HL-60 (cell line): ENCODE measurements at places on chromosomes 4 and X.

- no peak for DNase-seq
Observed at GRCh38 chrX:10602646-10603045, 17.7 kb downstream of the MID1 start.

GRCh38 chr4:154158361-154159155 is 333.0 kb downstream of the DCHS2 start:
- DNase-seq, result no peak

GRCh38 chr4:157880761-157881160 is 292.1 kb downstream of the GASK1B start:
- no peak for DNase-seq

- no peak for DNase-seq
Observed at GRCh38 chr4:94306713-94307112, 35.9 kb downstream of the HPGDS start.

- no peak for DNase-seq
Observed at GRCh38 chr4:80007745-80008149, 65.3 kb downstream of the ANTXR2 start.

GRCh38 chr4:140071806-140072205 is 82.2 kb downstream of the MAML3 start:
- DNase-seq, result peak; percentile 81

GRCh38 chr4:77178560-77178959 is 21.6 kb downstream of the CCNG2 start:
- DNase-seq, result no peak

DNA sequence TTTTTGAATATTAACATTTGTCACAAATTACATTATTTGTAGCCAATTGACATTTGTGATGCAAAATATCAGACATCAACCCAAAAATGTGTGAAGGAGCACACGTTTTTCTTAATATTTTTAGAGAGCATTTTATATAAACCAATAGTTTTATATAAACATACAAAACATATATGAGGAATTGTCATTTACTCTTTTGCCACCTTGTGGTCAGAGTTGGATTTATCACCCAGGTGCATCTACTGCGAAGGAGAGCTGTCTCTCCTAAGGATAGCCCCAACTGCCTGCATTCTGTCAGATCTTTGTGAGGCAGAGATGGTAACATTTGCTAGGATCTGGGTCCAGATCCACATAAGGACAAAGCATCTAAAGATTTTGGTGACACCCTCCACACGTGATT is 2.5 kb upstream of the USP27X start:
- DNase-seq, result peak; percentile 14

DNA sequence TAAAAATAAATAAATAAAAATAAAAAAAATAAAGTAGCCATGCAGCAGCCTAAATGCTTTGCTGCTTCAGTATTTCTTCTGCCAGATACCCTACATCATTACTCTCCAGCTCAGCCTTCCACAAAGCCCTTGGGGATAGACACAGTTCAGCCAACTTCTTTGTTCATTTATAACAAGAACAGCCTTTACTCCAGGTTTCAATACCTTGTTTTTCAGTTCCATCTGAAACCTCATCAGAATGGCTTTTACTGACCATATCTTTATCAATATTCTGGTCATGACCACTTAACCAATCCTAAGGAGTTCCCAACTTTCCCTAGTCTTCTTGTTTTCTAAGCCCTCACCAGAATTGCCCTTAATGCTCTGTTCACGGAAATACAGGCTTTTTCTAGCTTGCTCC is 128.3 kb upstream of the MED14 start:
- DNase-seq, result no peak

GRCh38 chr4:112896609-112897190 is 152.8 kb upstream of the ANK2 start:
- no peak for DNase-seq

- no peak for DNase-seq
Observed at GRCh38 chr4:136927172-136927571, 605.1 kb downstream of the PCDH18 start.

DNA sequence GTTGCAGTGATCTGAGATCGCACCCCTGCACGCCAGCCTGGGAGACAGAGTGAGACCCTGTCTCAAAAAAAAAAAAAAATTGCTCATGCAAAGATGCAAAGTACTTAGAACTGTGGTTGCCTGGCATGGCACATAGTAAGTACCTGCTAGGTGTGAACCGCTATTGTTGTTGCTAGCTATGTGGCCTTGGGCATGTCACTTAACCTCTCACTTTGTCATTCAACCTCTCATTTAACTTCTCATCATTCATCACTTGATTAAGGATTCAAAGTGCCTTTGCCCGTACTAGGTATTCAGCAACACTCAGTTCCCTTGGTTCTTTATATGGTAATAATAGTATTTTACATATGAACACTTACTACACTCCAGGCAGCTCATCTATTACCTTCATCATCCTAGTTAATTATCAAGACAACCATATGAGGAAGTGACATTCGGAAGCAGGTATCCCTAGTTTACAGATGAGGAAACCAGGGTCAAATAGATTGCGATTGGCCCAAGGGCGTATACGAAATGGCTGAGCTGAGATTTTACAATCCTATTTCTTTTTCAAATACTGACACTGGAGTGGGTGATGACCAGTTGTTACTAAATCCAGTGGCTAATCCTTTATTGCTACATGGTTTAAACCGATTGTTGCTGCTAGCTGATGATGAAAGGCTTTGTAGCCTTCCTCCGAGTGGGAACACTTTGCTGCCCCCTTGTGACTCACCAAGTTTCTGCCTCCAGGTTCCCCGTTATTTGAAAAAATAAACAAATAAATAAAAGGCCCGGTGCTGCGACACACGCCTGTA is 28.8 kb upstream of the SOWAHD start:
- DNase-seq, result peak; percentile 88

DNA sequence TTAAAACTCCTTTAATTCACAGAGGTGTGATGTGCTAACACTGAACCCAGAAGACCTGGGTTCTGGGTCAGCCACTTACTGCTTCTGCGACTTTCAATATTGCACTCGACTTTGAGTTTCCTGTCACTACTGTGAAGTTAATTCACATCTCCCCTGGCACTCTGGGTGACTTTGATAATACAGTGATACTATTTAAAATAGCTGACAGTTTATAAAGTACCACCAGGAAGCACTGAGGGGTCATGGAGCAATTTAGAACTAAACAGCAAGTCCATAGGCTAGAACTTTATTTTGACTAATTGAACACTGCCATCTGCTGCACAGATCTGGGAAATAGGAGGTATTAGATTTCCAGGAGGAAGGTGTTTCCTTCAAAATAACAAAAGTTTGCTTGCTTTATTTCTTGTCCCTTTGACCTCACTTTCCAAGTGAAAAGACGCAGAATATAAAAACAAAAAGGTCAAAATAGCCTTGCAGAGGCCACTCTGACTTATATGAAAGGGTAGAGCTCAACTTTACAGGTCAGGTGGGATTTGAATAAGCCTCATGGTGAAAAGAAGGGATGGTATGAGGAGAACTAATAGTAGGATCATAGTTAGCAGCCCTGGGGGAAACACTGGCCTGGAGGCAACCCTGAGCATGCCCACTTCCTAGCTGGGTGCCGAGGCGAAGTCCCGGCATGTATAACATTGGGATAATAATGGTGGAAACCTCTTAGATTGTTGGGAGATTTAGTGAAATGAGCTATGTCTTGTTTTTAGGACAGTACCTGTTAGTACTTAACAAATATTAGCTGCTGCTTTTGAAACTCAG is 53.4 kb downstream of the ZNF518B start:
- DNase-seq, result no peak

DNA sequence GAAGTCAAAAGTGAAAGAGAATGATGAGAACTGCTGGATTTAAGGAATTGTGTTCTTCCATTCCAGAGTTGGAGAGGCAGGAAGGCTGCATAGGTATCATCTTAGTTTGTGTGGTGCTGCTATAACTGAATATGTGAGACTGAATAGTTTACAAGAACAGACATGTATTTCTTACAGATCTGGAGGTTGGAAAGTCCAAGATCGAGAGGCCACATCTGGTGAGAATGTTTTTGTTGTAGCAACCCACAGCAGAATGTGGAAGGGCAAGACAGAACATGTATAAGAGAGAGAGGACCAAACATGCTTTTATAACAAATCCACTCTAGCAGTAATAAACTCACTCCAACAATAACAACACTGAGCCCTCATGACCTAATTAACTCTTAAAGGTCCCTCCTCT is 408.6 kb downstream of the FAM47B start:
- DNase-seq, result no peak

GRCh38 chr4:185128272-185129119 is 14.6 kb upstream of the SLC25A4 start:
- DNase-seq, result no peak

GRCh38 chrX:522456-522855 is 108.1 kb upstream of the SHOX start:
- DNase-seq, result no peak

GRCh38 chrX:55908661-55909212 is 191.2 kb downstream of the RRAGB start:
- no peak for DNase-seq

- peak; percentile 39 for DNase-seq
Observed at GRCh38 chrX:42714981-42715700, 62.8 kb downstream of the PPP1R2C start.

GRCh38 chr4:140019619-140020347 is 134.2 kb downstream of the MAML3 start:
- DNase-seq, result no peak

- no peak for DNase-seq
Observed at GRCh38 chr4:89616382-89616781, 220.6 kb downstream of the SNCA start.

DNA sequence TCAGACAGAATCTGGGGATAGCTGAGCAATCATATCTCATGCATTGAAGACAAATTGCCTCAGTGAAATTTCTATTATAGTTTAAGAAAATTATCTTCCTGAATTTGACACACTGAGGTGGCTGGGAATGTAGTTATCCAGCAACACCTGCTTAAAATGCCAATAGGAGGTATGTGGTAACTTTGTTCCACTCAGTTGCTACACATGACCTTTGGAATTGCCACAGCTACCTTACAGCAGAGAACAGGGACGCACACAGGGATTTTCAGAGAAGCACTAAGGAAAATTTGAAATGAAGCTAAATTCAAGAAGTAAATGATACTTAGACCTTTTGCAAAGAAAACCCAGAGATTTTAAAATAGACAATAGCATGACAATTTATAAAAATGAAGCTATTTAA is 264.6 kb downstream of the IL1RAPL1 start:
- DNase-seq, result no peak

DNA sequence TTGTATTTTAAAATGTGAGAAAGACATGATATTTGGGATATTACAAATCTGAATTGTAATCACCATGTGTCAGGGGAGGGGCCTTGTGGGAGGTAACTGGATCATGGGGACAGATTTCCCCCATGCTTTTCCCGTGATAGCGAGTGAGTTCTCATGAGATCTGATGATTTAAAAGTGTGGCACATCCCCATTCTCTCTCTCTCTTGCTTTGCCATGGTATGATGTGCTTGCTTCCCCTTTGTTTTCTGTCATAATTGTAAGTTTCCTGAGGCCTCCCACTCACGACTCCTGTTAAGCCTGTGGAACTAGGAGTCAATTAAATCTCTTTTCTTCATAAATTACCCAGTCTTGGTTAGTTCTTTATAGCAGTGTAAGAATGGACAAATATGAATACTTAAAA is 39.0 kb downstream of the CCDC158 start:
- no peak for DNase-seq

- DNase-seq, result no peak
Observed at GRCh38 chr4:183751106-183751505, 92.0 kb downstream of the TRAPPC11 start.

DNA sequence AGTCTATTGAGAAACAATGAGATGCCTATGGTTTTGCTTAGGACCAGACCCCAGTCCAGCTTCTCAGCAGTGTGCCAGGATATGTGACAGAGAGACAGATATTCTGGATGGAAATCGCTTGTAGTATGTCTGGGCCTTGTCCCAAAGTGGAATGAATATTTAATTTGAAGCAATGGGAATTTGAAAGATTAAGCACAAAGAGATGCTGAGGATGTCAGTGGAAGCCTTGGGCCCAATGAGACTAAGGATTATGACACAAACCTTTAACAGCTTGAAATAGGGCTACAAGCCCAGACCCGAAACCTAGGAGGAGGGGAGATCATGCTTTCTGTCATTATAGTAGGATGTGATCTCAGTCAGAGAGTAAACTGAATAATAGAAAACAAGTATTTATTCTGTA is 459.2 kb downstream of the FAT4 start:
- no peak for DNase-seq

DNA sequence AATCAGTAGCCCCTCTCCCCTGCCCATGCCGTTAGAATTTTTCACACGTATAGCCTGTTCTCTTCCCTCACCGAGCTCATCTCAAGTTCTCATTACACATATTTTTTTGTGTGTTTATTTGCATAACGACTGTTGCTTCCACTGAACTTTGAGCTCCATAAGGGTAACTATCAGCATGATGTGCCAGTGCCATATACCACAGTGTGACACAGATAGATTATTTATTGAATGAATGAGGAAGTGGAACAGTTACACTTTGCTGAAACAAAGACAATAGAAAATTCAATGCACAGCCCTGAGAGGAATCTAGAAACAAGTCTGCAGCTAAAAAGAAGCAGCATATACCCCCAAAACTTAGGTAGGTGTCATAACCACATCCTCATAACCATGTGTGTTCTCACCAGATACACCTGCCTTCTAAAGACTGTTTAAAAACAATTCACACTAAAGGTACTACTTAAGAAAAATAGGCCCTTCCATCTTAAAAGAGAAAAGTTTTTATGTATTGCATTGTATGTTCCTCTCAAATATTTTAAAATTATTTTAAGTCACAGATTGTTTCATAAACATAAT is 389.9 kb downstream of the PACRGL start:
- DNase-seq, result no peak

GRCh38 chr4:15992167-15992485 is 29.2 kb upstream of the FGFBP2 start:
- DNase-seq, result no peak

GRCh38 chr4:139299536-139299935 is 1.8 kb upstream of the NAA15 start:
- no peak for DNase-seq

- no peak for DNase-seq
Observed at GRCh38 chrX:153669901-153670731, 3.5 kb downstream of the PNCK start.

DNA sequence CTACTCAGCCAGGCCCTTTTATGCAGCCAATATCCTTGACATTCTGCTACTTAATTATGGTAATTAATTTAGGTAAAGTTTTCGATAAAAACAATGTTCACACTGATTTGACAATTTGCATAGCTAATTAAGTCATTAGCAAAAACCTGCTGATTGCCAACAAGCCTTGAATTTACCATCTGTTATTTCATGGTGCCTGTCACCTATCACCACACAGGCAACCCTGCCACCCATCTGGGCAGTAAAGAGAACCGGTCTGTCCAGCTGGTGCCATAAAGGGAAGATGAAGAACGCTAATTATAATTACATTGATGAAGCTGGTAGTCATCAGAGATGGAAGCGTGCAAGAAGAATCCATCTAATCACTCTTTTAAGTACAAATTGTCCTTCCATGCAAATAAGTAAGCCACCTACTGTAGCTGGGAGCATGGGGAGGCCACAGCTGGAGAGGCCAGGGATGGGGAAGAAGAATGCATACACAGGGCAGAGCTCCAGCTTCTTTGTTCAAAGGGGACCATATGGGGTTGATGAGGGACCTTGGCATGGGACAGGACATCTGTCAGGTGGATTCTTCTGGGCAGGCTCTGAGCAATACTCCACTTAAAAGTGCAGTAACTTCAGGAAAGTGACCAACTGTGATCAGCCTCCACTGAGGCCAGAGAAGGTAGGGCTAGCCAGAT is 277.3 kb upstream of the TAPT1 start:
- DNase-seq, result no peak
